ENCODE measurements at places on chromosomes 3 and 15.

DNA sequence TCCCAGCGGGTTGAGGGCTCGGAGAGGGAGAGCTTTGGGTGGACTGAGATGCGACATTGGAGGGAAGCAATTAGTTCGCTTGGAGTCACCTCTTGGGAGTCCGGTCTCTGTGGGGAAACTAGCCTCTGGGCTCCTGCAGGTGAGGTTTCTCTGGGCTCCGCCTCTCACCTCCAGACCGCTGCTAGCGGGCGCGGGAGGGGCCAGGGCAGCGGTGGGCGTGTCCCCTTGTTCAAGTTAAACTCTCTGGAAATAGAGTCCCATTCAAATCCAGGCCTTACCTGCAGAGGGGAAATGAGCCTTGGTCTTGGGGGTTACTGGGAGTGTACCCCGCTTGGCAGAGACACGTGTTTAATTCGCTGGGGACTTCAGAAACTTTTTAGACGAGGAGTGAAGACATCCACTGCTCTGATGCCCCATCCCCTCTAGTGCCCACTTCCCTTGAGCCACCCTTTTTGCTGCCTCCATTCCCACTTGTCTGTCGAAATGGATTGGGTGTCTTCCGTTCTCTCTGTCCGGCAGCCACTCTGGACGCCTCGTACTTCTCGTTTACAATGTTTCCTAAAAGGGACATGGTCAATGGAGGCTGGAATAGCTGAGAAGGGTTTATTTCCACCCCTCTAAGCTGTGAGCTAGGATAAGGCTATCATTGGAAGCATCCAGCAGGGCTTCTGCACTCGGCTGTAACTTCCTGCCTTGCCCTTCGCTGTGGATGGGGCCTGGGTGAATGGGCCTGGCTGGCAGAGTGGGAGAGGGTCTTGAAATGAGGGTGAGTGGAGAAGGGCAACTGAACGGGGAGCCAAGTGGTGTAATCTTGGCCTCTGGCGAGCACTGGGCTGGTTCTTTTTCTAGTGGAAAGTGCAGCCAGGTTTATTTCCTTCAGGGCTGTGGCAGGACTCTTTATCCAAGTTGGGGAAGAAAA is 1.1 kb downstream of the MITF start:
- DNase-seq: no peak

DNA sequence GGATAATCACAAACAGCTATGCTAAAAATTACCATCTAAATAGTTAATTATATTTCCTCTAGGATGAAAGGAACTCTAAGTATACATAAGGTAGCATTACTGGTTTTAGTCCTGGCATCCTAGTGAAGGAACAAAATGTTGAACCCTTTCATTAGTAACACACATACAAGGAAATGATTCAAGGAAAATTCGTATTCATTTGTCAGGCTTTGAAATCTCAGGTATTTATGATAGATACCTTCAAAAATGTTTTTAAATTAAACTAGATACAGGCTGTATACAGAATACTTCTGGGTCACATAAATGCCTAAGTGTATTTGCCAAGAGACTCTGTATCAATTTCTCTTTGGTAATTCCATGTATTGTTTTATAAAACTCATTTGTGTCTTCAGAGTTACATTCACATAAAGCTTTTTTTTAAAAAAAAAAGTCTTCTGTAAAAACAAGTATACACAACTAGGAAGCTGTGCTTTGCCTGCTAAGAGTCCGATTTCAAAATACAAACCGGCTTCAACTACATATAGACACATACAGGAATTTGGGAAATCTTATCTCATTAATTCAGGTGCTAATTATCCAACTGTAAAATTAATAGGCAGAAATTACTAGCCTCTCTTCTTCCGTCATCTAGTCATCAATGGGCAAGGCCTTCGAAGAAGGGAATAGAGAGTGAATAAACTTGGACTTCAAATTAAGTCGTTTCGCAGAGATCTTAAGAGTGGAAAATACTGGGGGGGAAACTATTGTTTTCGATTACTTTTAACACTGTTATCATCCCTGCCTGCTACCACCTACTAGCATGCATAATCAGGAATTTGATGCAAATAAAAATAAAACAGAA is 1.3 kb downstream of the SECISBP2L start:
- DNase-seq: no peak

DNA sequence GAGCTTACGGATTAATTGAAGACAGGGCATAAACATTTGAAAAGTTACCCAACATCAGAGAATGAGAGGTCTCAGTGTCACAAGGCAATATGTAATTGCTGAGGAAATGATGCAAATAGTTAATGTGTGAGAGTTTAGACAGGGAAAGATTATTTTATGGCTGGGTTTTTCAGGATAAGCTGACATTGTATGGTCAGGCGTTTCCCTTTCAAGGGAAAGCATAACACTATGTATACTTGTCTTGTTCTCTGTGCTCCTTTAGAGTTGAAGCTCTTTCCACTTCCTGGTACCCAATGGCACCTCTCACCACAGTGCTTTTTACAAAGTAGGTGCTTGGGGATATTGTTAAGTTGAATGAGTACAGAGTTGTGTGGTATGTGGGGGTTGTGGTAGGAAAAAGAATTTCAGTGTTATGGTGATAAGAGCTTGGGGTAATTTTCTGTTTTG is 19.9 kb downstream of the IQGAP1 start:
- DNase-seq: no peak

DNA sequence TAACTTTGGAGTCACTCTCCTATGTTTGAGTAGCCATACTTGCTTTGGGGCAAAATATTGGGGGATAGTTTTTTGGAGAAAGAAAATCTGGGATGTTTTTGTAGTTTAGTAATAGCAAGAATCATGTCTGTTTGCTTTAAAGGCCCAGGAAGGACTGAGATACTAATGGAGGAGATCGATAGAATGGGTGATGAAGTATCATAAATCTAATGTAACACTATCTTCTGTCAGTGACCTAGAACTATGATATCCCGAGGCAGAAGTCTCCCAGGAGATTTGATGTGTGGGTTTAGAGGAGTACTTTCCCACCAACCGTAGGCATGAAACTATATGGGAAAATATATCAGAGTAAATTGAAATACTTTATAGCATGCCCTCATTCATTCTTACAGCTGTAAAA is 21.0 kb upstream of the NFKBIZ start:
- no peak for DNase-seq

DNA sequence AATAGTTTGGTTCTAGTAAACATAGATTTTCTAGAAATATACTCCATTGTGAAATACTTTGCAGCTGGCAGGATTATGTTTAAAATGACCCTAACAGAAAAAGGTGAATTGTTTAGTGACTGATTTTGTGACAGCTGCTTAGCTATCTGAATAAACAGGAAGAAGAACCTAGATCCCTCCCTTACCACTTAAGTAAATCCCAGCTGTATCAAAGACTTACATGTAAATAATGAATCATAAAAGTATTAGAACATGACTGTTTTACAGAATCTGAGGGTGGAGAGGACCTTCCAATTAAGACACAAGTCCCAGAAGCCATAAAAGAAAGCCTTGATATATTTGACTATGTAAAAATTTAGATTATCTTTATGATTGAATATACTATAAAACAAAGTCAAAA is 15.9 kb downstream of the SLC49A4 start:
- no peak for DNase-seq

GRCh38 chr3:76436894-76437293 is 603.0 kb upstream of the ROBO2 start:
- no peak for DNase-seq

GRCh38 chr15:69412701-69413100 is 1.4 kb upstream of the KIF23 start:
- DNase-seq: no peak

DNA sequence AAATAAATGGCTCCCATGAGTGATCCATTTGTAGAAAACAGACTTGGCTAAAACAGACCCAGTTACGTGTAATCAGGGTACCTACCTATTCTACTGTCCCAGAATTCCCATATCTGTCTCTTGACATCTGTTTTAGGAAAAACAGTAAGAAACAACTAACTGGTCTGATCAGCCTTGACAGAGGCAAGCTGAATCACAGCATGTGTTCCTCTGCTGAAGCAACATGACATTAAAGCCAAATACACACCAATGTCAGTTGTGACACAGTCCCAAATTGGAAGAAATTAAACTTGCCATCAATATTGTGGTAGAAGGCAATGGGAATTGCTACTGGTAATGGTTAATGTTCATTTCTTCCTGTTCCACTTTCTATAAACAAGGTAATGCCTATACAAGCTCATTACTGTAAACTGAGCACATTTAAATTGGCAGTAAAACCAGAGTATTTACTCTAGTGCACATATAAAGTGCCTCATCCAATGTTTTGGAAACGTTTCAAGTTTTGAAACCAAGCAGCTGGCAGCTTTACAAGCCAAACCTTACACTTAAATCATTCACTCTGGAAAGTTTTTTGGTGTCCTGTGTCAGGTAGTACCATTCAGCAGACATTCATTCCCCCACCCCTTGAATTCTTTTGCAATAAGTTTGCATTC is 27.0 kb downstream of the ALDH1A2 start:
- no peak for DNase-seq

DNA sequence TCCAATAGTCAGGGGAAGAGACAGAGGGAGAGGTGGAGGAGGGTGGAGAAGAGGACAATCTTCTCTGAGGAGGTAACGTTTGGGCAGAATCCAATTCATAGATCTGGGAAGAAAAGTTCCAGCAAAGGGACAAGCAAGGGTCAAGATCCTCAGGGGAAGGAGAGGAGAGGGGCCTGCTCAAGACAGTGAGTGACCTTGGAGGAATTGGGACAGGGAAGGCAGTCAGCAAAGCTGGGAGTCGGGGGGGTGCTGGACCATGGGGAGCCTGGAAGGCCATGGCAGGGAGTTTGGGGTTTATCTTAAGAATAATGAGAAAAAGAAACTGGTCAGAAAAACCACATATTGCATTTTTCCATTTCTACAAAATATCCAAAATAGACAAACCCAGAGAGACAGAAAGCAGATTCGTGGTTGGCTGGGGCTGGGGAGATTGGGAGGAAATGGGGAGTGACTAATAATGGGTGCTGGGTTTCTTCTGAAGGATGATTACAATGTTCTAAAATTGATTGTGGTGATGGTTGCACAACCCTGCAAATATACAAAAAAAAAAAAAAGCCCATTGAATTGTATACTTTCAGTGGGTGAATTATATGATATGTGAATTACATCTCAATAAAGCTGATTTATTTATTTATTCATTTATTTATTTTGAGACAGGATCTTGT is 19.6 kb upstream of the SRP14 start:
- DNase-seq: no peak

- DNase-seq: no peak
Measured at GRCh38 chr3:164375995-164376394, 702.3 kb downstream of the SI start.

GRCh38 chr3:169955406-169955805 is 11.2 kb upstream of the SEC62 start:
- DNase-seq: no peak

DNA sequence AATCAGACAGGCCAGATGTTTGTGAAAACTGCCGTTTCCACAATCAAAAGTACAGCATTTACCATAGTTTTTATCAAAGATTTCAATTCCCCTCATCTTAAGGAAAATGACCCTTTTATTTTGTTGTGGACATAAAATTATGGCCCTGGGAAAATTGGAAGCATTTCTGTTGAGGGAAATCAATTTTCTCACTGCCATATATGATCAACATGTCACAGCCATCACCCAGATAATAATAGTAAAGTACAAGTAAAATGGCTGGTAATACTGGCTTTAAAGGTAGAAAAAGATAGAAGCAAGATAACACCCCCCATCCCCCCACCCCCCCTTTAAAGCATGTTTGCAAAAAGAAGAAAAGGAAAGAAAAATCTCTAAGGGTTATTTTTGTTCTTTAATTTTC is 311.7 kb downstream of the WDR72 start:
- DNase-seq: no peak

GRCh38 chr3:186953011-186953487 is 22.7 kb downstream of the ST6GAL1 start:
- DNase-seq: no peak

GRCh38 chr3:144332868-144333267 is 361.2 kb downstream of the DIPK2A start:
- DNase-seq: no peak

DNA sequence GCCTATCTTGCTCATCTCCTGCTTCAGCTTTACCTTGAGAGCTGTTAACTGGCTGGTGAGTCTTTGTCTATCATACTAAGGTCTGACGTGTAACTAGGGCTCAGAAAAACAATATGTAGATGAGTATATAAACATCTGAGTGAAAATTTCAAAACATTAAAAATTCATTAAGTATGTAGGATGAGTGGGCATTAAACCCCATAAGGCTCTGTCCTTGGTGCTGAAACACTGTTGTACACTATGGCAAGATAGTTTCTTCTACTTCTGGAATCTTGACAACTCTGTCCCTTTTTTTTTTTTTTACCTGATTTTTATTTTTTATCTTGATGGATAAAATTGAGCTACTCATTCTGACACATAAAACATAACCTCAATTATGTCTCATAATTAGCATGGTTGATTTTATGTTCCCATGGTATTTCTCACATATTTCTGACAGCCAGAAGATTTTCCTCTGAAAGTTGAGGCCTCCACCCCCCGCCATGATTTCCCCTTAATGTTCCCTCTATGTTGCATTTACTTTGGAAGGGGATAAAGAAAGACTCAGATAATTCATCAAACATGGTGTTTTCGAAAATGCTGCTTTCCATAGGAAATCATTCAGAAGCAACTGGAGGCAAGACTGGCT is 54.3 kb downstream of the DGKG start:
- DNase-seq: no peak

- no peak for DNase-seq
Measured at GRCh38 chr3:93923006-93923405, 50.7 kb downstream of the PROS1 start.

GRCh38 chr3:162122405-162122804 is 625.8 kb downstream of the OTOL1 start:
- no peak for DNase-seq

DNA sequence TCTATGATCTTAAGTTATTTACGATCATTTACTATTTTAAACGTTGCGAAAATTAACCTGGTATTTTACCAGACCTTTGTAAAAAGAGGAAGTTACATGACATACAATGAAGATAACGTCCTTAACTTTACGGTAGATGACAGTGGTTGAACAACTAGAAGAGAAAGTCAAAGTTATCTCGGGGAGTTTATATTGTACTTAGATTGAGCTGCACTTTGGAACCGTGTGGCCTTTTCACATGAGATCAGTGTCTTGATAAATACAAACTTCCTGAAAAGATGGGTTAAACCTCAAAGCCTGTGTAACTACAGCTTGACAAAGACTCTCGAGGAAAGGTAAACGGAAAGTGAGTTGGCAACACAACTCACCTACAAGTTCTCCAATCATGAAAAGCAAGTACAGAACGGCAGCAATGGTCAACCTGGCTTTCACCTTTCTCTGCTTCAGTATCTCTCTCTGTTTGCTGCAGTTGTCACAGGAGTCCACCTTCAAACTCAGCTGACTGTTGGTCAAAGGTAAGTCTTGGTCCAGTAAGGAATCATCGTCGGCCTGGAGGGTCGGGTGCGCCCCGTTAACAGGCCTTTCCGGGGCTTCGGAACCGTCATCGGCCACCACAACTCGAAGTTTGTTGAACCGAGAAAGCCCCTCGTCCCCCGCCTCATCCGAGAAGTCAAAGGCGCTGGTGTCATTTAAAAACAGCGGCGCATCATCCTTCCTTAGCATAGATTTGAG is 793 bp downstream of the SLC30A4 start:
- no peak for DNase-seq

All from BJ (cell line).